ENCODE measurements at places on chromosomes 13 and 19.

DNA sequence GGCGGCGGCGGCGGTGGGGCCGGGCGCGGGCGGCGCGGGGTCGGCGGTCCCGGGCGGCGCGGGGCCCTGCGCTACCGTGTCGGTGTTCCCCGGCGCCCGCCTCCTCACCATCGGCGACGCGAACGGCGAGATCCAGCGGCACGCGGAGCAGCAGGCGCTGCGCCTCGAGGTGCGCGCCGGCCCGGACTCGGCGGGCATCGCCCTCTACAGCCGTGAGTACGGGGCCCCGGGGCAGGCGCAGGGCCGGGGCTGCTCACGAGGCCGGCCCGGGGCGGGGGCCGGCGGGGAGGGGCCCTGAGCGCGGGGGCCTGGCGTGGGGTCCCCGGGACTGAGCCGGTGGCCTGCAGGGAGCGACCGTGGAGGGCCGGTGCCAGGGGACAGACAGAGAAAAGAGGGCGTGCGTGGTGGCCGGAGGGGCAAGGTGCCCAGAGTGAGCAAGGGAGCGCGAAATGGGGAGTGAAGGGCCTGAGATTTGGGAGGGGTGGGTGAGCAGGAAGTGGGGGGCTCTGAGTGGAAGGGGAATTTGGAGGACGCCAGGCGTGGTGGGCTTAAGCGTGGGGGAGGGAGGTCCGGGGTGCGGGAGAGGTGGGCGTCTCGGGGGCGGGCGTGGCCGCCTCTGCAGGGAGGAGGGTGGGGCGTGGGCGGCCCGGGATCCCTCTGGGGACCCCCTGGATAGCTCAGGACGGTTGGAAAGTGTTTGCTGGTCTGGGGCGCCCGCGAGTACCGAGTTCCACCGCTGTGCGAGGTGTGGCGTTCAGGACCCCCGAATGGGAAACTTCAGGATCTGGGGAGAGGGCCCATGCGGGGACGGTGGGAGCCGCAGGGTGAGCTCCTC lies 575 bp downstream of the CARM1 start:
- DNase-seq, result no peak

DNA sequence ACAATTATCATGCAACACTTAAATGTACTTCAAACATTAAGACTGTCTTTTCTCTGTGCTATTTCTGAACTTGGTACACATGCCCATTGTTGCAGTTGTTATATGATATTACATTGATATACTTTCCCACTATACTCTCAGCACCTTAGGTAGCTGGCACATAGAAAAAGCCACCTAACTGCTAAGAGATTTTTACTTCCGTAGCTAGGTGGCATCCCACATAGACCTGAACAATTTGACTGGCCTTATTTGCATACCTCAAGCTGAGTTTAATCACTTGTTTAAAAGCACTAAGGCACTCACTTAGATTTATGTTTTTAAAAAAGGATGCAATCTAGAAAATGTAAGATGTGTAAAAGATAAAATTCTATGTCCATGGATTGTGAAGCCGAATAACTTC lies 194.2 kb downstream of the POU4F1 start:
- DNase-seq, result no peak

GRCh38 chr13:39099231-39099630 lies 61.0 kb downstream of the NHLRC3 start:
- no peak for DNase-seq

DNA sequence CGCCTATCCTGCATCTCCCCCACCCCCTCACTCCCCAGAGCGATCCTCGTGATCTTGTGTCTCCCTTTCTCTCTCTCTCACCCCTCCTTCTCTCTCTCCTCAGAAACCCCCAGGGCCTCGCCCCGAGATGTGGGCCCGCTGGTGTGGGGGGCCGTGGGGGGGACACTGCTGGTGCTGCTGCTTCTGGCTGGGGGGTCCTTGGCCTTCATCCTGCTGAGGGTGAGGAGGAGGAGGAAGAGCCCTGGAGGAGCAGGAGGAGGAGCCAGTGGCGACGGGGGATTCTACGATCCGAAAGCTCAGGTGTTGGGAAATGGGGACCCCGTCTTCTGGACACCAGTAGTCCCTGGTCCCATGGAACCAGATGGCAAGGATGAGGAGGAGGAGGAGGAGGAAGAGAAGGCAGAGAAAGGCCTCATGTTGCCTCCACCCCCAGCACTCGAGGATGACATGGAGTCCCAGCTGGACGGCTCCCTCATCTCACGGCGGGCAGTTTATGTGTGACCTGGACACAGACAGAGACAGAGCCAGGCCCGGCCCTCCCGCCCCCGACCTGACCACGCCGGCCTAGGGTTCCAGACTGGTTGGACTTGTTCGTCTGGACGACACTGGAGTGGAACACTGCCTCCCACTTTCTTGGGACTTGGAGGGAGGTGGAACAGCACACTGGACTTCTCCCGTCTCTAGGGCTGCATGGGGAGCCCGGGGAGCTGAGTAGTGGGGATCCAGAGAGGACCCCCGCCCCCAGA lies 12.8 kb upstream of the TOMM40 start:
- no peak for DNase-seq

DNA sequence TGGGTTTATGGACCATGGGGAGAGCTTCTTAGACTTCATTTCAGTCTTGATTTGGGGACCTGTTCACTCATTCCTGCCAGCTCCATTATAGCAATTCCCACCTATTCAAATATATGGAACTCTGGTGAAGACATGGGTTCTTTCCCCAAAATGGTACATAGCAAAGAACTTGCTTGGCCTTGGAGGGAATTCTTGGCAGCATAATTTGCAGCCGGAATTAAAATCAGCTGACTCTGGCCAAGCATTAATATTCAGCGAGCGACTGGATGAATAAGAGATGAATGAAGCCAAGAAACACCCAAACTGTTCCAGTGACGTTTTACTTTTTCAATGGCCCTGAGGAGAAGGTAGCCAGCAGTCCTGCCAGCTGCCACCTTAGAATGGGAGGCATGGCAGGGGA lies 88.4 kb upstream of the SOX1 start:
- DNase-seq, result no peak

GRCh38 chr13:42393573-42394360 lies 121.8 kb downstream of the AKAP11 start:
- DNase-seq, result no peak
